ENCODE measurements at places on chromosomes 4 and X. TPM values are rescaled to one million over a fixed set of nuclear protein-coding genes. Genes with fewer than 3 reads are reported as not detected.

Gene P2RY8
- total RNA-seq, result not detected

Gene BANK1
- total RNA-seq, result 7.9 TPM

Gene ANTXR2
- 21.6 TPM for total RNA-seq

Gene NAP1L2
- not detected for total RNA-seq

Gene PPBP
- total RNA-seq, result not detected

Gene CFAP47
- 1.0 TPM for total RNA-seq

Gene EMD
- total RNA-seq, result 75.1 TPM

Gene VCX3B
- total RNA-seq, result not detected

GRCh38 chr4:38067499-38067898 lies 107.3 kb downstream of the PTTG2 start:
- no peak overlapping the region for H3K4me3 ChIP-seq
- no peak for DNase-seq
- peaks cover 8% of the 10 kb centered on the region for H3K4me1 ChIP-seq
- peaks cover 4% of the 10 kb centered on the region for H3K36me3 ChIP-seq

- no peaks in the 10 kb centered on the region for H3K36me3 ChIP-seq
- H3K27me3 ChIP-seq, result no peaks in the 10 kb centered on the region
- no peak overlapping the region for H3K4me3 ChIP-seq
- no peak for DNase-seq
- H3K27ac ChIP-seq, result no peak overlapping the region
- peaks cover 8% of the 10 kb centered on the region for H3K4me1 ChIP-seq
Measured at GRCh38 chr4:38058151-38058550, 98.0 kb downstream of the PTTG2 start.

GRCh38 chr4:156593464-156593863 lies 378.1 kb downstream of the PDGFC start:
- DNase-seq, result no peak
- peaks cover 6% of the 10 kb centered on the region for H3K4me1 ChIP-seq
- H3K27ac ChIP-seq, result no peak overlapping the region
- H3K4me3 ChIP-seq, result no peak overlapping the region
- H3K36me3 ChIP-seq, result no peaks in the 10 kb centered on the region

GRCh38 chrX:97790850-97791249 lies 907.1 kb downstream of the RPA4 start:
- no peaks in the 10 kb centered on the region for H3K27me3 ChIP-seq
- H3K4me3 ChIP-seq, result no peak overlapping the region
- H3K36me3 ChIP-seq, result no peaks in the 10 kb centered on the region
- no peaks in the 10 kb centered on the region for H3K4me1 ChIP-seq

DNA sequence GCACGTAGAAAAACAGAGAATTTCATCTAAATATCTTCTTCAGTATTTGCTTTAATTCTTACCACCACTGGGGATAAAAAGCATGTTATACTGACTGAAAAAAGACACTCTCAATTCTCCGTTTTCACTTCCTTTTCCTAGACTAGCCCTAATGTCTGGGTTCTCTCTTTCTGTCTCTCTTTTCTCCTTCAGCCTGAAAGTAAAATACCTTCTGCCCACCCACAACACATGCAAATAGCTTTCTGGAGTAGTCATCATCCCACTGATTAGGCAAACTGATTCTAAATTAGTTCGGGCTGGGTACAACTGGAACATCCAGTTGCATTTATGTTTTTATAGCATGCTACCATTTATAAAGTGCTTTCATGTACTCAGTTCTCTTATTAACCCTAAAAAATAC lies 142.4 kb upstream of the ANKRD50 start:
- H3K27me3 ChIP-seq, result no peaks in the 10 kb centered on the region
- H3K27ac ChIP-seq, result no peak overlapping the region
- H3K4me3 ChIP-seq, result no peak overlapping the region
- H3K4me1 ChIP-seq, result no peaks in the 10 kb centered on the region

GRCh38 chr4:167873496-167873895 lies 218.8 kb upstream of the ANXA10 start:
- H3K4me1 ChIP-seq, result no peaks in the 10 kb centered on the region
- no peak overlapping the region for H3K27ac ChIP-seq
- no peaks in the 10 kb centered on the region for H3K36me3 ChIP-seq
- no peaks in the 10 kb centered on the region for H3K27me3 ChIP-seq
- no peak overlapping the region for H3K4me3 ChIP-seq
- DNase-seq, result no peak

GRCh38 chrX:53440621-53441517 lies 6.7 kb upstream of the HSD17B10 start:
- H3K4me1 ChIP-seq, result peaks cover 9% of the 10 kb centered on the region
- H3K36me3 ChIP-seq, result peaks cover 25% of the 10 kb centered on the region
- H3K4me3 ChIP-seq, result peak overlapping the region; percentile 70
- H3K27me3 ChIP-seq, result peaks cover 18% of the 10 kb centered on the region
- peak overlapping the region; percentile 44 for H3K27ac ChIP-seq
- peak; percentile 29 for DNase-seq
